Neuronal stem cell (in vitro differentiated cells): ENCODE measurements at places on chromosomes 1 and 21.

GRCh38 chr1:170461291-170461747 is 70.6 kb upstream of the GORAB start:
- H3K27me3 ChIP-seq: no peaks in the 10 kb centered on the region
- no peak for DNase-seq
- no peaks in the 10 kb centered on the region for H3K4me1 ChIP-seq

DNA sequence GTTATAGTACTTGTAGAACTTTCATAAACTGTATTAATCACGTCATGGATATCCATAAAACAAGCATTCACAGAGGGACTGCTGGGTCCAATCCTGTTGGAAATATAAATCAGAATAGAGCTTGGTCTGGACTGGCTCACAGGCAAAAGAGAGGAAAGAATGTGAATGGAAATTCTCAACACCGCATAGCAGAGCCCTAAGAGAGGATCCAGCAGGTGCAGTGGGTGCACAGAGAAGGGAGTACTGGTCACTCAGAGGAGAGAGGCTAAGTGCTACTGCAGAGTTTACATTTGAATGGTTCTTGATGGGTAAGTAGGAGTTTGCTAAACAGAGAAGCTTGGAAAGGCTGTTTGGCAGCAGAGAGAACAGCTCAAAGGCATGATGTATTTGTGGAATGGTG is 231.7 kb downstream of the PAPPA2 start:
- no peak overlapping the region for H3K4me3 ChIP-seq
- no peaks in the 10 kb centered on the region for H3K4me1 ChIP-seq
- H3K36me3 ChIP-seq: no peaks in the 10 kb centered on the region
- H3K27ac ChIP-seq: no peak overlapping the region
- DNase-seq: no peak

DNA sequence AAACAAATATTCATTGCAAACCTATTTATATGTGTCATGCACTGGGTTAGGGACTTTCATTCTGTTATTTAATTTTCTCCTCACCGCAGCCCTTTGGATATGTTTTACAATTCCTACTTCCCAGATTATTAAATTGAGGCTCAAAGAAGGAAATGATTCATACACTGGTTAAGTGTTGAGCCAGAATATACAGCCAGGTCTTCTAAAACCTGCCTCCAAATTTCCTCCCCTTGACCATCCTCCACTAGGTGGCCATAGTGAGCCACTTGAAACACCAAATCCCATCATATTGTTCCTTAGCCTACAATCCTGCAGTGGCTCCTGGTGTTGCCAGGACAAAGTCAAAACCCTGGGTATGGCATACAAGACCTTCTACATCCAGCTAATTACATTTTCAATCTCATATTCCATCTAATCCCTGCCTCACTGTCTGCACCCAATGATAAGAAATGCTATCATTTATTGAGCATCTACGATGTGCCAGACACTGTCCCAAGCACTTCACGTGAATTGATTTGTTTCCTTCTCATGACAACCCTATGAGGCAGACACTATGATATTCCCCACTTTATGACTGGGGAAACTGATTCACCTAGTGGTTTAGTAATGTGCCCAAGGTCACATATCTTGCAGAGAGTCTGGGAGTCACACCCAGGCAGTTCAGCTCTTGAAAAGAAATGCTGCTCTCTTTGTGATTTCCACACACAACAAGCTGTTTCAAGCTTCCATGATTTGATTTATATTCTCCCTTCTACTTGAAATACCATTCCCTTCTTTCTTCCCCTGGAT is 23.6 kb upstream of the KIRREL1 start:
- peaks cover 4% of the 10 kb centered on the region for H3K4me1 ChIP-seq
- peak; percentile 61 for DNase-seq
- no peak overlapping the region for H3K4me3 ChIP-seq

- peaks cover 3% of the 10 kb centered on the region for H3K27me3 ChIP-seq
- no peak overlapping the region for H3K27ac ChIP-seq
- no peaks in the 10 kb centered on the region for H3K36me3 ChIP-seq
- peaks cover 14% of the 10 kb centered on the region for H3K4me1 ChIP-seq
- H3K4me3 ChIP-seq: no peak overlapping the region
Observed at GRCh38 chr1:3698660-3699408, 46.5 kb downstream of the TP73 start.

DNA sequence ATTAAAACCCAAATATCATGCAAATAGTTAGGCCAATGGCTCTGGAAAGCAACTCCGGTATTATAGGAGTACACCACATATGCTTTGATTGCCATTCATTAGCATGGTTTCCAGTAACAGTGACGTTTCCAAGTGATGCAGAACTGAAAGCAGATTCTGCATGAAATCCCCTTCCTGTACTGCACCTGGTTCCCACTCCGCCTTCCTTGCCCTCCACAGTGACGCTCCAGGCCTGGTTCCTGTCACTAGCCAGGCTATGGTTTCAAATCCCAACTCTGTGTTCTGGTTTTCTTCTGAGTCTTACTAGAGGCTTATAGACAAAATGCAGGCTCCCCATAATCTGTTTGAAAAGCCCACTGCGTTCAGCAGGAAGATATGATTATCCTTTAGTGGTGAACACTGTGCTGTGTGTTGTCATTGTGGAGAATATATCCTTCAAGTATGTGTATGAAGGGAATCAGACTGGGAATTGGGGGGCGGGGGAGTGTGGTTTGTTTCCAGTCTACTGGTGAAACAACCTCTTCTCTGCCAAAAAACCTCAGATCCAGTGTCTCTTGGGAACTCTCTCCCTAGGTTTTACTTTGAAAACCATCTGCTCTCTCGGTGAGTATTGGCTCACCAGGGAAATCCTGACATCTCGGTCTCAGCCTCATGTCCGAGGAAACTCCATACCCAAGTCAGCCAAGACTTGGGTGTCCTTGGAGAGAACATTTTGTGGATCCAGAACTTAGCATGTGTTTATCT is 78.7 kb downstream of the TYW3 start:
- no peaks in the 10 kb centered on the region for H3K36me3 ChIP-seq
- no peak for DNase-seq
- no peak overlapping the region for H3K4me3 ChIP-seq
